Pons (tissue), 1 donor: ENCODE measurements at places on chromosomes 7 and 10.
A peak's percentile ranks its signal among the peaks of the same experiment; 100 is the strongest.

DNA sequence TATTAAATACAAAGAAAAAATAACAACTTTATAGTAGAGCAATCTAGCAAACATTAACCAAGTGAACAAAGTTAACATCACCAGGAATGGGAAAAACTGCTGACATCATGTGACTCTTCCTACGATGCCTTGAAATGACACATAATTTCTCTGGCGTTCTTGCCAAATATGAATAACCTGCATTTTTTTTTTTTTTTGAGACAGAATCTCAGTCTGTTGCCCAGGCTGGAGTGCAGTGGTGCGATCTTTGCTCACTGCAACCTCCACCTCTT lies 126.5 kb upstream of the VKORC1L1 start:
- DNase-seq: no peak

DNA sequence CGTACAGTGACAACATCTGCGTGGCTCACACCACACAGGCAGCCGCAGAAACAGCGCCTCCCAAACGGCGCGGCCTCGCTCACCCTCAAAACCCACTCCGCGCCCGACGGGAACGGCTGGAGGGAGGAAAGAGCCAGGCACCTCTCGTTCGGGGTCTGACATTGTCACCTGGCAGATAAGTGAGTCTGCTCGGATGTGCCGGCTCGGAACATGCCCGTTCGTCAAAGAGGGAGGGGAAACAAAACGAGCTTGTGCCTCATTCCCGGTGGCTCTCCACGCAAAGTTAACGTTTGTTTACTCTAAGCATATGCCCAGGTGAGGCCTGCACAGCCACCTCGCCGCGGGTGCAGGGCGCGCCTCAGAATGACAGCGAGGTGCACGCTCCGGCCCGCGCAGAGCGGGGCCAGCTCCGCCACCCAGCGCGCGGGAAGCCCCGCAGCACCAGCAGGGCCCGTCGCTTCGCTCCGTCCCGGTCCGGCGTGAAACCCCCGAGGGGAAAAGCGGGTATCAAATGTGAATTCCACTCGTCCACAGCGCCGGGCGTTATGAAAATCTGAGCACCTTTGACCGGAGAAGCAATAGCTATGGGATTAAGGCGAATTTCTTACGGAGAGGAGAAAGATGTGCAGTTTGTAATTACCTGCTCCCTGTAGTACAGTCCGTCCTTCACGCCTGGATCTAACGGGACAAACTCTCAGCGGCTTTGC lies 13.1 kb downstream of the CNPY1 start:
- no peak for DNase-seq

DNA sequence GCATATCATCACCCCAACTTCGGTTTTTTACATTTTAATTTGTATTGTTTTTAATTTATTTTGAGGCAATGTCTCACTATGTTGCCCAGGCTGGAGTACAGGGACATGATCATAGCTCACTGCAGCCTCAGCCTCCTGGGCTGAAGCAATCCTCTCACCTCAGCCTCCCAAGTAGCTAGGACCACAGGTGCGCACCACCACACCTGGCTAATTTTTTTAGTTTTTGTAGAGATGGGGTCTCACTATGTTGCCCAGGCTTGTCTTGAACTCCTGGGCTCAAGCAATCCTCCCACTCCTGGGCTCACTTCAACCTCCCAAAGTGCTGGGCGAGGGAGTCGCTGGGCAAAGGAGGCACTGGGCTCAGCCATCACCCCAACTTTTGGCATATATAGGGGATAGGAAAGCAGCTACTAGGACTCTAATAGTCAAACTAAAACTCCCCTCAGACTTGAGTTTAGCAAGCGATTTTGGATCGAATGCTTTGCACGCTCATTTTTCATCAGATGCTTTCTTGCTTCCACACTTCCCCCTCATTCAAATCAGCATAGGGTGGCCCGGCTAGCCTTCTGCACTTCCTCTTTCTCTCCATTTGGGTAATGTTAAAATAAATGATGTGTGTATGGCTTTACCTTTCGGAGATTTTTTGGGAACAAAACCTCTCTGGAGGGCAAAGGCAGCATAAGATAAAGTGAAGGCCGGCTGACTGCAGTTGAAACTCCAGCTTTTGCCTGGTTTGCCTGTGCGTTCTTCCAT lies 20.8 kb upstream of the NMT2 start:
- DNase-seq: no peak

- DNase-seq: peak; percentile 30
Measured at GRCh38 chr10:88114368-88114767, 250.9 kb downstream of the PTEN start.

GRCh38 chr10:57867241-57867640 lies 400.5 kb downstream of the IPMK start:
- DNase-seq: no peak

GRCh38 chr7:80711531-80711930 lies 73.1 kb downstream of the CD36 start:
- DNase-seq: no peak

GRCh38 chr7:34844936-34845665 lies 187.1 kb downstream of the NPSR1 start:
- DNase-seq: no peak

DNA sequence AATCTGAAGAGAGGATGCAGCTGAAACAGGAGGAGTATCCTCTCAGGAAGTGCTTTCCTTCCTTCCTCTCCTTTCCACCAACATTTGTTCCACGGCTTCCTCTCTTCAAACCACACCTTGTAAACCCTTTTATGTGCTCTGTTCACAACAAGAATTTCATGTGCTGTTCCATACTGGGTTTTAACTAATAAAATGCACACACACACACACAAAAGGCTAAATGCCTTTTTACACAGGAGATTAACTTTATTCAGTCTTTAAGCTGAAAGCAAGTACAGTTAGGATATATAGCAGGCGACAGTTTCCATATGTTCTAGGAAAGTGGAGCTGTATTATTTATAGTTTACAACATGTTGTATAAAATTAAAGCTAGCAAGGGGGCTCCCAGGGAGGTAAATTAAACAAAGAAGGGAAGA lies 106.7 kb downstream of the REEP3 start:
- DNase-seq: no peak

GRCh38 chr10:66218981-66219587 lies 706.8 kb upstream of the LRRTM3 start:
- DNase-seq: no peak

DNA sequence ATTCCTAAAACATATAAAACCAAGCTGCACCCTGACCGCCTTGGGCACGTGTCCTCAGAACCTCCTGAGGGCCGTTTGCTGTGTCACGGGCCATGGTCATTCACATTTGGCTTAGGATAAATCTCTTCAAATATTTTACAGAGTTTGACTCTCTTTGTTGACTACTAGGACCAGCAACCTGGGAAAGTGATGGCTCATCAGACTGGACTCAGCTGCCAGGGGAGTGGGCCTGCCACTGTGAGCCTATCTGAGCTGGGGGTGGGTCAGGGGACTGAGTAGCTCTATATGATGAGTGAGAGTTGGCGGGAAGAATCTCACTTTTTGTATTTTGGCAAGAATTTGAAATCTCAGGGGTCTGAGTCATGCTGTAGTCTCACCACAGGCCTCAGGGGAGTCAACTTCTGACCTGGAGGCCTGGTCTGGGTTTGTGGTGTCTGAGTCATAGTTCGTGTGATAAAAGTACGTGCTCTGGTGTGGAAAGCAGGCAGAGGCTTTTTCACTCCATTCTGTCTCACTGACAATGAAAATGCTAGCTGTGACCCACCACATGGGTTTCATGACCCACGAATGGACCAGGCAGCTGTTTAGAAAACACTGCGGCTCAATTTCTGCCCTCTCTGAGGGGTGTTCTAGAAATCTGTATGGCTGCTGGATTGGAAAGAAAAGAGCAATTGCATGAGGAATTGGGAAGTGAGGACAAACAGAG lies 4.2 kb upstream of the UPP1 start:
- no peak for DNase-seq

DNA sequence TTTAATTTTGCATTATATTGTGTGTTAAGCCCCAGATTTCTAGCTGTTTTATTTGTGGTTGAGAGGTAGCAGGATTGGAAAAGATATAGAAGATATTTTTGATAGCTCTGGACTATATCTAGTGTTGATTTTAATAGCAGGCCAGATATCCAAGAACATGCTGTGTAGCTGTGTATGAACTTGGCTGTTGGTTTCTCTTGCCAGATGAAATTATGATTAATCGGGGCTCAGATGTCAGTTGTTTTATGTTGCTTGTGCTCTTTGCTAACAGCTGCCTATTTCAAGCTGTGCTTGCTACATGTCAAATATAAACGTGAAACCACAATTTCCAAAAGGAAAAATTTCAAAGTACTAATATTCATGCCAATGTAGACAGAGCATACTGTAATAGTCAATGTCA lies 141.1 kb downstream of the GRM3 start:
- no peak for DNase-seq

DNA sequence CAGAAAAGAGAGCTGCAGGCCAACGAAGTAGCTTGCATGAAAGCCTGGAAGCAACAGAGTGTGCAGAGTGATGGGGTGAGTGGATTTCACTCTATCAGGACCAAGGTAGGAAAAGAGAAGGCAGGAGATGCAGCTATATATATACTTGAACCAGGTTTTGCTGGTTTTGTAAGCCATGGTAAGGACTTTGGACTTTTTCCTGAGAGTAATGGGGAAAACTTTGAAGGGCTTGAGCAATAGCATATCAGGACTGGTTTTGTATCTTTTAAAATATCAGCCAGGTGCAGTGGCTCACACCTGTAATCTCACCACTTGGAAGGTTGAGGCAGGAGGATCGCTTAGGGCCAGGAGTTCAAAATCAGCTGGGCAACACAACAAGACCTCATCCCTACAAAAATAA lies 120.6 kb upstream of the NRP1 start:
- DNase-seq: no peak

DNA sequence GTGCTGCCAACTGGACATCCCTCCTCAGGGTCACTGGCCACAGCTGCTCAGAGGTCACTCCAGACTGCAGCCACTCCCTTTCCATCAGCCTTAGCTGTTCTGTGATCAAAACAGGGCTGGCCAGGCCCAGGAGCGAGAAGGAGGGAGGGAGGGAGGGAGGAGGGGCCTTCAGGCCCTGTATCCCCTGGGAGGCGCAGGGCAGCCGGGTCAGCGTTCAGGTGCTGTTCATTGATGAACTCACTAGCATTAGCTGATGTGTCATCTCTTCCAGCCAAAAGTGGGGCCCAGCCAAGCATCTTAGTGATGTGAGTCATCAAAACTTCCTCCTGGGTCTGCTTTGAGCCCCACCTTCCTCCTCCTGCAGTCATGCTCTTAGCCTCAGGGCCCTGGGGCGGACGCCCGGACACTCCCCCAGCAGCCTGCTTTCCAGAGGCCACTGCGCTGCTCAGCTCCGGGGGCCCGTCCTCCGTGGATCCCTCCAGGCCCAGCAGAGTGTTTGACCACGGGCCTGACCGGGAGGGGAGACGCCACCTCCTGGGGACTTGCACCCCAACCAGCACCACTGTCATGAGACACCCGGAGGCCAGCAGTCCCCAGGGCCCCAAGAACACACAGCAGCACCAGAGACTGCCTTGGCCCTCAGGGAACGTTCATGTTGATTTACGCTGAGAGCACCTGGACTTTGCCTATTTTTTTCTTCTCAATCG lies 149.2 kb downstream of the PRKAG2 start:
- no peak for DNase-seq

DNA sequence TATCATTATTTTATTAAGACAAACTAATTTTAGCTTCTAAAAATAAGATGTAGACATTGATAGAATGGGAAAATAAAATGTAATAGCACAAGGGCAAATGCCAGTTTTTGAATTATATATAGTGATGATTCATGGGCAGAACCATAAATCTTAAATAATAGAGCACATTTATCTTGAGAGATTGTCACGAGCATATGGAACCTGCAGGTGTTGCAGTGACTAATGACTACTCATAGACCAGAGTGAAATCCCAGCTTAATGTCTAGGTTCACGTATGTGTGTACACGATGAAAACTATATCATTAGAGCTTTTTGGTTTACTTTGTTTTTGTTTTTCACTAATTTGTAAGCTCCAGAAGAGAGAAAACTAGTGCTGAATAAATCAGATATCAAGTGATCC lies 150.2 kb upstream of the CACNA2D1 start:
- no peak for DNase-seq

DNA sequence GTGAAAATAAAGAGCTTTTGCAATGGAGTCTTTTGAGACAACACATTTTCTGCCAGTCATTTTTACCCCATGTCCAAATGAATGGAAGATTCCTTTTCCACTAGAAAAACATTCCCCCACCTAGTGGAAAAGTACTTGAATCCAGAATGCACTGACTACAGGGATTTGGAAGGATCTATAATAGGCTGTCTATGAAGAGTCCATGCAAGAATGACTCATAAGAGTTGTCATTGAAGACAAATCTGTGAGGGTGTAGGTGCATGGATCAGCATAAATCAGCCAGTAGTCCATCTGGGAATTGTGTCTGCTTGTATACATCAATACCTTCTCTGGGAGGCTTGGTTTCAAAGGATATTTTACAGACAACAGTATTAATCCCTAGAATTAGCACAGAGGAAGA lies 32.5 kb upstream of the TRUB1 start:
- DNase-seq: peak; percentile 50

- no peak for DNase-seq
Measured at GRCh38 chr7:37550872-37551271, 102.2 kb upstream of the ELMO1 start.
